Activated T-helper 9 cell treated with anti-CD3 and anti-CD28 coated beads, Interleukin-2, amount 50 U/mL, for 16 hours (primary cell): ENCODE measurements at places on chromosomes 12 and 14.

- no peak for DNase-seq
Observed at GRCh38 chr14:67919259-67920032, 99.9 kb downstream of the RAD51B start.

DNA sequence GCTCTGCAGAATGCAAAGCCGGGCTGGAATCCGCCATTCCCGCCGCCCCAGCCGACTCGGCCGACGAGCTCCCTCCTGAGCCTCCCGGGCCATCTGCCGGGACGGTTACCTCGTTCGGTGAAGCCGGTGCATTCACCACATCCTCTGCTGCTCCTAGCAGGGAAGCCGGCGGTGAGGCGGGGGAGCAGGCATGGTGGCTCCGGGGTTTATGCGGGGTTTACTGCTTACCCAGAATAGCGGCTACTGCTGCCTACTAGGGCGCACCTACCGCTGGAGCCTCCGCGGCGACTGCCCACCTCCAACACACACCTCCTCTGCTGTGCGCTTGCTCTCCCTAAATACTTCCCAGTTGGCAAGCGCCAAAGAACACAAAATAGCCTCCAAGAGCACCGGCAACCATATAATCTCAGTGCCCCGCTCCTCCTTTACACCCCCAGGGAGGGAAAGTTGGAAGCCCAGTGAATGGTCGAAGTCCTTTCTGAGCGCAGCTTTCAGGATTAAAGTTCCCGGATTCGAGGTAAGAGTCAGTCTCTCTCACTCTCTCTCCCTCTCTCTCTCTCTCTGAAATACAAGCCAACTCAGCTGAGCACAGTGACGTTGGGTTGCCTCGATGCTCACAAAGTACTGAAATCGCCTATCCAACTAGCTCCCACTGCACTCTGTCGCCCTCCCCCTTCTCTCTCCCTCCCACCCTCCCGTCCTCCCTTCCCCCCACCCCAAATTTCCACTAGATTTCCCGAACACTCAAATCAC lies at the start of gene TBX5:
Gene TBX5 (minus strand): TSS at position 626 of the 753 bp plus-strand sequence. CDS start 2,246 bp downstream, outside the sequence.
- no peak for DNase-seq

DNA sequence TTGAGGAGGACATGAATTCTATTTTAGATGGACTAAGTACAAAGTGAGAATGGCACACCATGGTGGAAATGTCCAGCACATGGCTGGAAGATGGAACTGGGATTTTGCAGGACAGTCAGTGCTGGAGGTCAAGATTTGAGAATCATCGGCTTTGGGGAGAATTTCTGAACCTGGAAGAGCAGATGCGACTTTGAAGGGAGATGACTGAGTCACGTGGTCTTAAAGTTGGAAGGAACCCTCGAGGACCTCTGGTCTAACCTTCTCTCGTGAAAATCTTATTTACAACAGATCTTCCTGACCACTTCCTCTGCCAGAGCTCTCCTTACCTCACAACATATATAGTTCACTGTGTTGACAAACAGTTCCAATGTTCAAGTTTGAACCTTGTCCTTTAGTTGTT lies 415.4 kb downstream of the ATP23 start:
- no peak for DNase-seq

GRCh38 chr14:102362084-102362483 lies 606 bp downstream of the CINP start:
- DNase-seq: peak; percentile 25

DNA sequence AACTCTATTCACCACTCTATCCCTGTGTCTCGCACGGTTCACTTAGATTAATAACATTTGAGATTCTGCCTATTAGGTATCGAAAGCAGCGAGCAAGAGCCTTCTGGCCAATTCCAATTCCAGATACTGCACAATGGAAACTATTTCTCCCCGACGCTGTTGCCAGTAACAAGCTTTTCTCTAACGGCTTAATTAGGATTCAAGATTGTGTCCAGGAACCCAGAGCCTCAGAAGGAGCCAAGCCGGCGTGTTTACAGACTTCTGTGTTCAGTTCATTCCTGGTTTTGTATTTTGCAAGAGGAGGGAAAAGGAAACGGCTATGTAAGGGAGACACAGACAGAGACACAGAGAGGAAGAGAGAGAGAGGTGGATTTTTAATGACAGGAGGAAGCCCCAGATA lies 185.6 kb downstream of the DICER1 start:
- DNase-seq: no peak

DNA sequence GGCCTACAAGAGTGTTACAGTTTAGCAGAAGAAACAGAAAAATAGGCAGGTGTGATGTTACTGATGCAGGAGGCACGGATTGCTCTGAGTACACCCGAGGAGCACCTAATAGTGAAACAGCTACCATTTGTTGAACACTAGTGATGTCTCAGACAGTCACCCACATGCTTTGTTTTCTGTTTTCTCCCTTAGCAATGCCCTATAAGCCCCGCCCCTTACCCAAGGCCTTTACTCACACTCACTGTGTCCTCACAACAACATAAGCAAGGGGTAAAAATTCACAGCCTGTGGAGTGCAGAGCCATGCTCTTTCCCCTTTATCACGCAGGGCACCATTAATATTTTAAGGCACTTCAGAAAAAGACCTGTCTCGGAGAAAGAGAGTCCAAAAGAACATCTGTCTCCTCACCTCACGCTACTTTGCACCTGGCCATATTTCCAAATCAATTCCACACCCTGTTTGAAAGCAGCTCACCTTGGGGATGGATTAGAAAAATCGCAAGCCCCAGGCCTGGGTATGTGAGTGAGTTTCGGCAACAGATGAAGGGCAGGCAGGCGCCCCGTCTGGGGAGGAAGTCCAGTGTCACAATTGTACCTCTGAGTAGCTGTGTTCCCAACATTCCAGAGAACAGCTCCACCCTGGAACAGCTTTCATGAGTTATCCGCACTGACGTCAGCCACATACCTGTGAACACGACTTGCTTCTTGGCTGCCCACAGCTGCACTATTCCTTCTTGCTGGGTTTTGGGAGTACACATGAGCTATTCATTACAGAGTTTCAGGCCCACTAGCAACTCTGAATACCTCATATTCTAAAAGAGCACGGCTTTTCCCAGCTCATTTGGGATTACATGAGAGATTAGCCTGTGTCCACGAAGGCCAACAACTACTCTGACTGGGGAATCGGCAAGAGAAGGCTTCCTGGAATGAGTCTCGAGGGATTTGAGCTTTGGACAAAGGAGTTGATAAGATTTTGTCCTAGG lies 26.0 kb downstream of the MAPK1IP1L start:
- DNase-seq: no peak

GRCh38 chr14:104973135-104973384 lies 5.1 kb downstream of the AHNAK2 start:
- DNase-seq: no peak

GRCh38 chr12:108234158-108234557 lies 105.0 kb downstream of the CMKLR1 start:
- no peak for DNase-seq

GRCh38 chr14:52701223-52701622 lies 5.8 kb upstream of the PSMC6 start:
- DNase-seq: no peak

DNA sequence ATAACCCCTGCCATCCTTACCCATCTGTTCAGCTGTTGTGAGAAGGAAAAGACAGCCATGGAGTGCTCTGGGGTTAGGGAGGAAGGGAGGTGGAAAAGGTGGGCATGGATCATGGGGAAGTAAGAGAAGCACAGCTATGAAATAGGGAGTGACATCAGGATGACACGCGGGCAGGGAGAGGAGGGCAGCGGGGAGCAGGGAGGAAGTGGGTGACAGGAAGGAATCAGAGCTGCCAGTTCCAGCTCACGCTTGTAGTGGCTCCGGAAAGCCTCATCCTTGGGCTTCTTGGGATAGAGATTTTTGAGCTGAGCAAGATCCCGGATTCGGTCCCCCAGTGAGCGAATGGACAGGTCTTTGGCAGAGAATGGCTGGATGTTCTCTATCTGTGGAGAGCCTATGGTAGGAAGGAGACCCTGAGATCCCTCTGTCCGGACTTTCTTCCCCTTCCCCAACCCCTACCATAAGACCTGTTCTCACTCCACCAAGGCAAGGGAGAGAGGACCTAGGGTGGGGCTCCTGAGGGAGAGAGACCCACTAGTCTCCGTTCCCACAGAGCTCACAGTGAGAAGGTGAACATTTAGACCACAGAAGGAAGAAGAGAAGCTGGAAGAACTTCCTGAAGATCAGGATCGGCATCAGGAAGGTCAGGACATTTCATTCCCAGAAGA lies 10.3 kb downstream of the NAB2 start:
- DNase-seq: no peak

DNA sequence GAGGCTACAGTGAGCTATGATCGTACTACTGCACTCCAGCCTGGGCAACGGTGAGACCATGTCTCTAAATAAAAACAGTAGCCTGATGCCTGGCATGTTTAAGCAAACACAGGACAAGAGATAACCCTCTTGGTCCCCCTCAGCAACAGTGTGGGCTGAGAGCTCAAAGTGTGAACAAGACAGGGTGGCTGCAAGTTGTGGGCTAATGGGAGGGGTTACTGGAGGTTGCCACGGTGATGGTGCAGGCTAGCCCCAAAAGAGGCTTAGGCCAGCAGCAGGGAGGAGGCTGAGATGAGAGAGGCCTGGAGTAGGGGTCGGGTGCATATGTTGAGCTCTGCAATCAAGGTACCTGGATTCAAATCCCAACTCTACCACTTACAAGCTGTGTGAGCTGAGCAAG lies 3.4 kb upstream of the LGMN start:
- no peak for DNase-seq

DNA sequence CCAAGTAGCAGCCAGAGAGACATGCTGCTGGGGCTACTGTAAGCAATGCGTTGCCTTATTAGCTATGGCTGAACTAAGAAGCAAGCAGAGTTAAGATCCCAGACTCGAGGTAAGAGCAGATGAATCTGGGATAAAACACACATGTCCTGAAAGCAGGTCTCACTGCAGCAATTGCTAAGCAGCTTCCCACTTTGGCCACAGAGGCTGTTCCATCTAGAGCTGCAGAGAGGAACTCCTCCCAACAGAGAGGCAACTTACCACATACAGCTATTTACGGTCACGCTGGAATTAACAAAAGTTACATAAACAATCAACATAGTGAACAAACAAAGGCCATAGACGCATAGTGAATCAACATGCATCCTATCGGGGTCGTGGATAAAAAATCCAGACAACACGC lies 90.2 kb downstream of the KSR2 start:
- no peak for DNase-seq

DNA sequence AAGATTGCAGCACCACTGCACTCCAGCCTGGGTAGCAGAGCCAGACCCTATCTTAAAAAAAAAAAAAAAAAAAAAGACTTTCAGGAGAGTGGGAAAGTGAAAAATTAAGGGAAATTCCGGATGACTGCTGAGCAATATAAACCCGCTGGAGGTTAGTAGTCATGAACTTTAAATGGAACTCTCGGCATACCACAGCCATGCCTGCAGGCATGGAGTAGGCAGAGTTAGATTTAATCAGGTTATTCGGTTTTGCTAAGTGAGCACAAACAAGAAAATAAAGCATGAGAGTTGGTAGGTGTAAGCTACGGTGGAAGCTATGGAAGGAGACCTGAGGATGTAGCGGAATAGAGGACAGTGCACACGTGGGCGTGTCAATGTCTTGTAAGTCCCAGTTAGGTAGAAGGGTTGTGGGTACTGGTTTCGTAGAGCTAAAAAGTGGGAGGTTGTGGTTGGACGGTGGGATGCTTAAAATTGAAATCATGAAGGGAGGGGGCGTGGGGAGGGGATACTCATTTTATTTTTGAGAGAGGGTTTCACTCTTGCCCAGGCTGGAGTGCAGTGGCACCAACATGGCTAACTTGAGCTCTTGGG lies 11.8 kb upstream of the TUBA1C start:
- DNase-seq: no peak

GRCh38 chr12:96194971-96195844 lies 1.0 kb downstream of the ELK3 start:
- peak; percentile 66 for DNase-seq

- no peak for DNase-seq
Observed at GRCh38 chr14:88477513-88478250, 77.1 kb downstream of the PTPN21 start.

GRCh38 chr12:74431801-74432200 lies 105.8 kb upstream of the ATXN7L3B start:
- no peak for DNase-seq

GRCh38 chr12:79563021-79563740 lies 127.6 kb downstream of the PAWR start:
- DNase-seq: no peak

GRCh38 chr14:61925043-61925442 lies 162.8 kb downstream of the SNAPC1 start:
- no peak for DNase-seq

DNA sequence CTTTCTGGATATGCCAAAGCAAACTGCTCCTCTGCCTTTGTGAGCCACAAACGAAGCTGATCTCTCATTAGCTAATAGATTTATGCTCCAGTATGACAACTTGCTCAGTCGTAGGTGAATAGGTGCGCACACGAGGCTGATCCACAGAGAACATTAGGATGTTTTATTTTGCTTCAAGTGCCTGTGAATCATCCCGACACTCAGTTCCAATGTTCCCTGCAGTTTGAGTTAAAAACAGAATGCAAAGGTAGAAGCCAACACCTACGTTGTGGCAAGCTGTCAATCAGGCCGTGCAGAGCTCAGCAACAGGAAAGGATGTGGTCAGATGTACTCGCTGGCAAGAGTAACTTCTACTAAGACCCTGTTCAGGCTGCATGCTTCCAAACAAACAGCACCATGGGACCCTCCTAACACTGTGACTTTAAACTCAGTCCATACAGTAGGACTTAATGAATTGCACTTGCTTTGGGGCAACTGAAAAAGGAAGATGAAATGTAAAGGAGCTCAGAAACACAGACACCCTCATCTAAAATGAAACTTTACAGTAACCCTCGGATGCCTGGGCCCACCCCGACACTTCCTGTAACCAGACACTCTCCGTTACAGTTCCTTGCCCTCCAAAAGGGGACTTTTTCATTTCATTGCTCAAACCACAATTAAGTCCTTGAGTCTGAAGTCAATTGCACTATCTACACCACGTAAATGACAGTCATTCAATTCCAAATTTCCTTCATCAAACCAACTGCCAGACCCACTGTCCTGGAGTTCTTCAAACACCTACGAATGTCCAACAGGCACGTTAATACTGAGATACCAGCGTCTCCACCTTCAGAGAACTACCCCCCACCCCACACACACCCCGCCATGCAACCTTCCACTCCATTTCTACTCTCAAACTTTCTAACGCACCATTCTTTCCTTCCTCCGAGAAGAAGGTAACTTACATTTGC lies 1.6 kb downstream of the CCDC88C start:
- peak; percentile 49 for DNase-seq

DNA sequence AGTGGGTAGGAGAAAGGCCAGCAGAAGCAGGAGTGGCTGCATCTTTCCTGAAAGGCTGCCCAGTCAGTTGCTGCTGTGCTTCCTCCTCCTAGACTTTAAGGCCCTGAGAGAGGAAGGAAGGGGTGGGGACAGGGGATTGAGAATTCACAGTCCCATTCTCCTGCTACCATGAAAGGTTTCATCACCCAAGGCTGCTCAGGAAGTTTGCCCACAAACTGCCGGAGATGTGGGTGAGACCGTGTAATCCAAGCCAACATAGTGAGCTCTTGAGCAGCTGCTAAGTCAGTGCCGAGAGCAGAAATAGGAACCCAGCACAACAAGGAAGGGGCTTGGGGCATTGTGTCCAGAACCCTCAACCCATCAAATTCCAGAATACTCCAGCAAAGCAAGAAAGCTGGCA lies at the start of gene CTSG:
Gene CTSG (minus strand): TSS at position 69 of the 400 bp plus-strand sequence. CDS start 27 bp downstream, at position 42.
- DNase-seq: no peak
